Posterior vena cava (tissue), 2 donors: ENCODE measurements at places on chromosomes 16 and 17.

GRCh38 chr16:84884596-84885341, 65.0 kb downstream of the CRISPLD2 start:
- no peak for DNase-seq

- no peak for DNase-seq
Observed at GRCh38 chr17:66715745-66716156, 119.2 kb upstream of the CACNG5 start.

DNA sequence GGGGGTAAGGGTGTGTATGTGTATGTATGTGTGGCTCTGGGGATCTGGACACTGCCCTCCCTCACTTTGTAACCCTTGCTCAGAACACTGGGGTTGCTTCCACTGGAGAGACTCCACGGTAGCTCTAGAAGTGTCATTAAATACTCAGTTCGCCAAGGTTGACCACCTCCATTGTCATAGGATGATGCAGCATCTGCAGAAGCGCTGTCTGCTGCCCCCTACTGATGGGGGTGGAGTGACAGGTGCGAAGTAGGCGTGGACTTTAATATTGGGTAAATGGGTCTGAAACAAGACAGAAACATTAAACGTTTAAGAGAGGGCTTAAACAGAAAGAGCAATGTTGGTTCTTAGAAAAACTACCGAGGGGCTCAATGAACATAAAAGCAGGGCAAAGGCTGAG, 35.5 kb upstream of the STAC2 start:
- DNase-seq: no peak

DNA sequence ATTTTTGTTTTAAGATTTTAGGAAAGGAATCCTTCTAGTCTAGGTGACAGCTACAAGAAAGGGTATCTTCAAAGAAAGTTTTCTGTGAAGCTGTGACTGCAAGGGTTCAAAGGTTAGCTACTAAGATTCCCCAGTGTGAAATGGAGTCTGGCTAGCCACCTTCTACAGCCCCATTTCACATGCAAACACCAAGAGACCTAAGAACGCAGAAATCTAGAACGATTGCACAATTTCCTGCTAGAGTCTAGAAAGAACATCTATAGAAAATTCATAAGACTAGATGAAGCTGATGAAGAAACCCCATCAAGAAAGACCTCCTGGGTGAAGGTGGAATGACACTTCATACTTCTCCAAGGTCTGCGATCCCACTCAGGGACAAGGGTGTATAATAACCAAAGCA, 77.1 kb downstream of the STX8 start:
- DNase-seq: no peak

GRCh38 chr17:798246-798645, 16.1 kb downstream of the MRM3 start:
- no peak for DNase-seq

DNA sequence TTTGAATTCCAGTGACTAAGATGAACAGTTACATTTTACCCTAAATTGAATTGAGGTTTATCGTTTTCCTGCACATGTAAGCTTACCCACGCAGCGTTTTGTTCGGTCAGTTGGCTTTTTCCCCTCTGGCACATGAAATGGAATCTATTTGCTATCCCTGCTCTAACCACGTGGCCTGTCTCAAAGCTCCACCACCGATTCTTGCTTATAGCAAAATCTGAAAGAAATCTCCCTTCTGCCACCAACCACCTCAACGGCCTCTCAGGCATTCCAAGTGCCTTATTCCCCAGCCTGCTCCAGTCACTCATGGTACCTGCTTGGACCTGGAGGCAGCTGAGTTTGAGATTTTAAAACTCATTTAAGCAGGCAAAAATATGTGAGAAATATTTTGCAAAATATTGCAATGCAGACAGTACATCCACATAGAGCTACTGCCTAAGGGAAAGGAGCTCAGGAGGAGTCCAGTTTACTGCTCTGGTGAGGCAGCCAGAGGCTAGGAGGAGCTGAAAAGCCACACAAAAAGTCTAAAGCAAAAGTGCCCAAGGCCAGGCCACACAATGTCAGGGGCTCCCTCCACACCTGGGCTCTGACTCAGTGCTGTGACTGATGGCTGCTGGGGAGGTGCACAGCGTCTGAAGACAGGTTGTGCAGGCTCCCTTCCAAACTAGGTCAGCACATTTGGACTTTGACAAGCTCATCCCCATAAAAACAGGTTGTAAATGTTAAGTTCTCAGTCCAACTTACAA, 26.4 kb downstream of the ARHGAP17 start:
- DNase-seq: no peak

DNA sequence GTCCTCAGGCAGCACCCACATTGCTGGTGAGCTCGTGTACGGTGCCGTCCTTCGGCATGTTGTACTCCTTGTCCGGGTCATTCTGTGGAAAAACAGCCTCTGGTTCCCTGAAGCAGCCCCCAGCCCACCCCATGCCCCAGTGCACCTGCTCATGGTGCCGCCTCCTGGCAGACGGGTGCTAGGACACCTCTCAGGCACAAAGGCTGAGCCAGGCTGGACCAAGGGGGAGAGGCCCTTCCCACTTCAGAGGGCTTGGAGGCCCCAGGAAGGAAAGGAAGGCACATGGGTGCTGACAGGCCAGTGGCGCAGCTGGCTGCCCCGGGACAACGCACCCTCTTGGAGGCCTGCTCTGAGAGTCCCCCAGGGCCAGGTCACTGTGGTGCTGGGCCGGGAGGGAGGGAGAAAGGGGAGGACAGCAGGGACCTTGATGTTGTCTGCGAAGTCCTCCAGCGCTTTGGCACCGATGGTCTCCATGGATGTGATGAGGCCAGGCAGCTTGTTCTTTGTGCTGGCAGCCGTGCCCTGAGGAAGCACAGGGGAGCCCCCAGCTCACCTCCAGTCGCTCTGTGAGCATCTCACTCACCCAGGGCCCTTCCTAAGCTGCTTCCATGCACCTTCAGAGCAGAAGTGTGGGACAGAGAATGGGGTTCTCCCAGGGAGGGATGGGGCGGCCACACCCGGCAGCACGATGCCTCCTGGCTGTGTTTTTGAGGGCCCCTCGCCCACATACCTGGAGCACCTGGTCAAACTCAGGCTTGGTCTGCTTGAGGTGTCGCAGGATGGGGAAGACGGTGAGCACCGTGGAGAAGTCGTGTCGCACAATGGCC, 9.3 kb downstream of the ZACN start:
- peak; percentile 46 for DNase-seq

GRCh38 chr17:54907376-54907775, 6.7 kb downstream of the TOM1L1 start:
- no peak for DNase-seq

- no peak for DNase-seq
Observed at GRCh38 chr16:53753431-53753830, 49.5 kb downstream of the FTO start.

- DNase-seq: no peak
Observed at GRCh38 chr16:88759245-88759975, 25.6 kb downstream of the PIEZO1 start.

DNA sequence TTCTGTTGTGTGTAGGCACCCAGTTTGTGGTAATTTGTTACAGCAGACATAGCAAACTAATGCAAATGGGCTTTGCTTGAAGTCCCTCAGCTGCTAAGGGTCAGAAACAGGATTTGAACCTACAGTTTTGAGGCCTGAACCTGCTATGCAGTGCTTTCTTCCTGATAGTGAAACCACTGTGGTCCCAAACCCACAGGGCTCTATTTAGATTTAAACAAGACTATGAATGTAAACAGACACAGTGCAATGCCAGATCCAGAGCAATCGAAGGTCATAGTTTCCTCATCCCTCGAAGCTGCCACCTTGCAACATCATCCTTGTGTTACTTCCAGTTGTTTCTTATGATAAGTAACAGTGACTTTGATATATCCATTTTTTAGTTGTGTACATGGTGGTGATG, 630.2 kb downstream of the WWOX start:
- DNase-seq: no peak

- DNase-seq: no peak
Observed at GRCh38 chr16:80367037-80367658, 173.6 kb upstream of the DYNLRB2 start.

DNA sequence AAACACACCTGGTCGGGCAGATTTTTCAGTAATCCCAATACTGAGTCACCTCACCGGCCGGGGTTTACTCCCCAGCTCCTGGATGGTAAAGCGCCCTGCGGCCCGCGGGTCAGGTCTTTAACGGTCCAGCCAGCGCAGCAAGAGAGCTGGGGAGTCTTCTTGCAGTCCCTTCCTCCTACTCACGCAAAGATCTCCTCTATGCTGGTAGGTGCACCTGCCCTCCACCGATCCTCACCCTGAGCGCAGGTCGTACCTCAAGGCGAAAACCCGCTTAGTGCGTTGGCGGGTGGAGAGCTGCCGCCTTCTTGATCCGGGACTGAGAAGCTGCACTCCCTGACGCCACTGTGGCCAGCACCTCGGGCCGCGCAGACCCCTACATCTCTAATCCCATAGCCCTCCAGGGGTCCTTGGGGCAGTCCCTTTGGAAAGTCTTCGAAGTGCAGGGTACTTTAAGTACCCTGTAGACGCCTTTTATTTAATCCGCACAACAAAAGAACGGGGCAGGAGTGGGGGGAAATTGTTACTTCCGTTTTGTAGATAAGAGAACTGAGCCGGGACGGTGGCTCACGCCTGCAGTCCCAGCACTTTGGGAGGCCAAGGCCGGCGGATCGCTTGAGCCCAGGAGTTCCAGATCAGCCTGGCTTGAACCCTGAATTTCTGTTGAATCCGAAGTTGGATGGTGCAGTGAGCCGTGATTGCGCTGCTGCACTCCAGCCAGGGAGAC, 10.4 kb upstream of the HOXB13 start:
- no peak for DNase-seq

DNA sequence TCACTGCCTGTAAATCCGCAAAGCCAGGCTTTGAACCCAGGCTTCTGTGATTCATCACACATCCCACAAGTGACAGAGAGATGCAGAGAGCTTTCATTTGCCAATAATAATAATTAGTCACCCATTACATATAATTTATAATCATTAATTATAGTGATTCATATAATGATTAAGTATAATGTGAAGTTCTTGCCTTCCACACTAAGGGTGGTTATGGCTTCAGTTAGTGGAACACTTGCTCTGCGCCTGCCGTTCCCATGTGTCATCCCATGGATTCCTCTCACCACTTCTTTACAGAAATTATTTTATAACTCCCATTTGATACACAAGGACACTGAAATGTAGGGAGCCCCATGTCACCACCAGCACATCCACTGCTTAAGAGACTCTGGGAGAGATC, 39.8 kb upstream of the XYLT1 start:
- DNase-seq: no peak

GRCh38 chr17:7384489-7385081, 3.7 kb downstream of the TNK1 start:
- no peak for DNase-seq

GRCh38 chr17:75090871-75091854, 3.4 kb downstream of the SLC16A5 start:
- DNase-seq: no peak
